ENCODE measurements at places on chromosomes 3 and 15.

- DNase-seq = no peak
Observed at GRCh38 chr3:186284661-186285060, 77.4 kb downstream of the DGKG start.

GRCh38 chr3:115659253-115660220 lies 36.2 kb downstream of the GAP43 start:
- no peak for DNase-seq

DNA sequence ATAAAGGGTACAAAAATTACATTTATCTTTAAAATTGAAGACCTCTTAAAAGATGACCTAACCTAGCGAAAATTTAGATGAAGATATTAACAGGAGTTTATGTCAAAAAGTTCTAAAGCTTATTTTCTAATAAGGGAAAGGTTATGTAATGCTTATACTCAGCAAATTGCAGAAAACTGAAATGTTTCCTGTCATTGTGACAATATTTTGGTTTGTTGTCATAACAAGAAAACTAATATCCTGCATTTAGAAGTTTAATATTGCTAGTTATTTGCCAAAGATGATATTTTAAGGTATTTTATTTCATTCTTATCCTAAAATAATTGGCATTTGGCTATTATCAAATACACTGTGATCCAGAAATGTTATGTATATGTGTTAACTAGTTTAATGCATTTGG lies 294.5 kb downstream of the C3orf38 start:
- no peak for DNase-seq

- no peak for DNase-seq
Observed at GRCh38 chr3:69149586-69149985, 27.2 kb upstream of the LMOD3 start.

DNA sequence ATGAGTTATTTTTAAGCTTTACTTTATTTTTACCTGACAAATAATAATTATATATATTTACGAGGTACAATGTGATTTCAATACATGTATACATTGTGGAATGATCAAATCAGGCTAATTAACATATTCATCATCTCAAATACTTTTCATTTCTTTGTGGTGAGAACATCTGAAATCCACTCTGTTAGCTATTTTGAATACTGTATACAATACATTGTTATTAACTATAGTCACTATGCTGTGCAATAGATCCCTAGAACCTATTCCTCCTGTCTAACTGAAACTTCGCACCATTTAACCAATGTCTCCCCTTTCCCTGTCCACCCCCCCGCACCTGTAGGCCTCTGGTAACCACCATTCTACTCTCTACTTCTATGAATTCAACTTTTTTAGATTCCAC lies 7.9 kb upstream of the SPPL2A start:
- DNase-seq = no peak

- no peak for DNase-seq
Observed at GRCh38 chr15:90008607-90009006, 7.5 kb downstream of the ZNF710 start.

DNA sequence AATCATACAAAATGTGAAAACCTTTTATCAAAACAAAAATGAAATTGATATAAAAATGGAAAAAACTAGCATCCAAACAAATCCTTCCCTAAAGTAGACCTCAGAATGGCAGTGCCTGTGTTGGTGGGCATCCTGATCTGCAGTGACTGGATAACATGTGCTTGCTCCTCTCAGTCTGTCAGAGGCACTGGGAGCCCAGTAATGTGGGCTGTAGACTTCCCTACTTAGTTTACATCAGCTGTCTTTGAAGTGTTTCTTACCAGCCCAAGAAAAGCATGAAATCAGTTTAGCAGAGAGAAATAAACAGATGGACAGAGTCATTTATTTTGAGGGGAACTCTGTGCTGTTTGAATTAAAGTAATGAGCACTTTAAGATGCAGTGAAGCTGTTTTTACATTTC lies 37.8 kb upstream of the RORA start:
- DNase-seq = no peak

DNA sequence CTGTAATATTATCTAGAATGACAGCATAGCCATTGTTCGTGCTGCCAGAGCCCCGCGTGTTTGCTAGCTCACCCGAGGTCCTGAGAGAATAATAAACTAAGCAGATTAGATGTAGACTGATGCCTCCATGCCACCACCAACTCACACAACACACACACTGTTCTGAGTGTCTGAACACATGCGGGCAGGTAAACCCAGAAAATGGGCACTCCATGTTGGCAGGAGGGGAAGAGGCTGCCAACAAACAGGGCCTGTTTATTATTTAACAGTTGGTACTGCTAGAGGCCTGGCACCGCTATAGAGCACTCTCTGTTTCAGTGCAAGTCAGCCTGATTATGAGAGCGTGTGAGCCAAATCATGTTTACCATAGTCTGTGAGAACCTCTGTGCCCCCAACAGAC lies 299.0 kb downstream of the ZBTB20 start:
- no peak for DNase-seq

DNA sequence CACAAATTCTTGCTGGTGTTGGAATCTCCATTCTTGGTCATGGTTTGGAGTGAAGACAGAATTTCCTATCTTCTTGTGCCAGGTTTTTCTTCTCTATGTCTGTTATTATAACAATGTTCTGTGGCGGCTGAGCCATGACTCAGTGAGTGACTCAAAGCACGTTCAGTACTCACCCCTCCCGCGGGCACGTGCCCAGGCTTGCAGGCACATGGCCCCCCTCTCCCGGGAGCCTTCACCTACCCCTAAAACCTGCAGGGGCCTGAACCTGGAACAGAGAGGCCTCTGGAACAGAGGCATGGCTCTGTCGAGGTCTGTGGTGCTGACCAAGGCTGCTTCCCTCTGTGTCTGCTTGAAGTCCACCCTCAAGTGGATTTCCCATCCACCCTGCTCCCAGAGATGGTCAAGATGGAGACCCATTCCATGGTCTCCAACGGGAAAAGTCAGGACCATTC lies 27.6 kb downstream of the PLXNB1 start:
- DNase-seq = peak; percentile 67

- peak; percentile 78 for DNase-seq
Observed at GRCh38 chr15:48868536-48868935, 9.4 kb upstream of the EID1 start.

DNA sequence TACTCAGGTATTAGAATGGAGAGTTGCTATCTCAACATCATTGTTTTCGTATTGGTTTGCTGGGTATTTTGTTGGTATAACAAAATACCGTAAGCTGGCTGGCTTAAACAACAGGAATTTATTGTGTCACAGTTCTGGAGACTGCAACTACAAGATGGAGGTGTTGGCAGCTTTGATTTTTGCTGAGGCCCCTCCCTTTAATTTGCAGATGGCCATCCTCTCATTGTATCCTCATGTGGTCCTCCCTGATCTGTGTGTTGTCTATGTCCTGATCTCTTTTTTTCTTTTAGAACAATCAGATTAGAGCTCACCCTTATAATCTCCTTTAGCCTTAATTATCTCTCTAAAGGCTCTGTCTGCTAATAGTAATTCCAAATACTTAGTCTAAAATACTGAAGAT lies 299.8 kb upstream of the GOLIM4 start:
- DNase-seq = no peak

DNA sequence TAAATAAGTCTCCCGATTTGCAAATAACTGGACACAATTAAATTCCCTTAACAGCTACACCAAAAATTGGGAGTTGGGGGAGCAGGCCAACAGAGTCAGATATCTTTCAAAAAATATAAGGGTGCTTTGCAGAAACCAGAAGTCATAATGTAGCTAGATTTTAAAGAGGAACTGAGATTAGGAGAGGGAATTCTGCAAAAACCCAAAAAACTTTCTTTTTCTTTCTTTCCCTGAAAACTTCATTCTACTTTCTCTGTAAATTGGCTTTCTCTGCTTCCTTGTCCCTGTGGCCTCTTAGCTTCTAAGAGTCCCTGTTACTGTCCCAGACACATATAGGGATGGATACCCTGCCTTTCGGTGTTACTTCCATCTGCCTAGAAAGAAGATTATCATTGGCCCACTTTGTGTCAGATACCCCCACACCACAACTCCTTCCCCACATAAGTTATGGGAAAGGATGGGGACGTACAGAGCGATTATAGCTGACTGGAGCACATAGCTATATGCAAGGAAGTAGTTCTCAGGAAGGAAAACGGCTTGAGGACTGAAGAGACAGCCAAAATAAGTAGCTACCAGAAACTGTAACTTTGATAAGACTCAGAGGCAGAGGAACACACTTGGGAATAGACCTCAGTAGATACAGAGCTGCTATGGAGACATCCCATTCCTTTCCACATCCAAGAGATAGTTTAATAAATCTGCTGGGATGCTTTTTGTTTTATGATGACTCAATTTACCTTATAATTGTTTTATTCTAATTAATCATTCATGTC lies 129.1 kb upstream of the TGFBR2 start:
- no peak for DNase-seq

GRCh38 chr3:173725507-173725906 lies 328.0 kb downstream of the NLGN1 start:
- DNase-seq = no peak

GRCh38 chr15:80395616-80396015 lies 8.6 kb upstream of the ARNT2 start:
- DNase-seq = no peak

DNA sequence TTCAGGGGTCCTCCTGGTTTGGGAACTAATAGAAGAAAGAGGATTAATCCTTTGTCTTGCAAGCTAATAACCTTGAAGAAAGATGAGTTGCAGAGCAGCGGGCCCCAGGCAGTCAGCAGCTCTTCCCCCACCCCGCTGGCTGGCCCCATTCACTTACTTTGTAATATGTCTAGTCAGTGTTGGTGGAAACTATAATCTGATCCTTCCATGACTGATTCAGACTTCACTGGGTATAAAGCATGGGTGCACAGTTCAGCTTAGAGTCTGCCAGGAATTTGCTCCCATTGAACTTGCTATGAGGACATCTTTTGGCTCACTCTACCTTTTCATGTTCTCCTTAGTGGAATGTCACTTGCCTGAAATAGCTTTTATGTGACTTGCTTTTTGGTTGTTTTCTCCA lies 117.7 kb downstream of the CCNL1 start:
- no peak for DNase-seq

DNA sequence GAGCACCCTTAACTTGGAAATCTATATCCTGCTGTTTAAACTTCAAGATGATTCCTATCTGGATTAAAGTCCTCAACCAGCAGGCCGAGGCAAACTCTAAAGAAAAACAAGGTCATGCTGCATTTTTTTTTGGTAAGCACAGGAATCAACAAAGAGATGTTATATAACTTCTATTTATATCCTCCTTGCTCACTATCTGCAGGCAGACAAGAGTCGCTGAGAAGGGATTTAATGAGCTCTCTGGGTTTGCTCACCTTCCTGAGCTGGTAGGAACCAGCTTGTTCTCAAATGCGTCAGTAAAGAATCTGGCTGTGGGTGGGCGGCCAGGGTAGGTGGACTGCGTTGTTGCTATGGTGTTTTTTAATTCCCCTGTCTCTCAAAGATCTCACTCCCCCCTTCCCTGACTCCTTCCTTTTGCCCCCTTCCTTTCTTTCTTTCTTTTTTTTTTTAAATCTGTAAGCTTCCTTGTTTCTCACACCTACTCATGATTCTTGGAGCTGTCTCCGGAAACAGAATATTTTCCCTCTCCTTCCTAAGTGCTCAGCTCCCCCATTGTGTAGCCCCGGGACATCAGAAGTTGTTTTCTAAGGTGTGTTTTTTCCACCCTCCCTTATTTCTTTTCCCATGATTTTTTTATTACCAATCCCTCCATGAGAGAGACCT lies 228.8 kb upstream of the BHLHE40 start:
- DNase-seq = no peak

Data from AG09319 (cell line).